ENCODE measurements at places on chromosomes 5 and 9.

DNA sequence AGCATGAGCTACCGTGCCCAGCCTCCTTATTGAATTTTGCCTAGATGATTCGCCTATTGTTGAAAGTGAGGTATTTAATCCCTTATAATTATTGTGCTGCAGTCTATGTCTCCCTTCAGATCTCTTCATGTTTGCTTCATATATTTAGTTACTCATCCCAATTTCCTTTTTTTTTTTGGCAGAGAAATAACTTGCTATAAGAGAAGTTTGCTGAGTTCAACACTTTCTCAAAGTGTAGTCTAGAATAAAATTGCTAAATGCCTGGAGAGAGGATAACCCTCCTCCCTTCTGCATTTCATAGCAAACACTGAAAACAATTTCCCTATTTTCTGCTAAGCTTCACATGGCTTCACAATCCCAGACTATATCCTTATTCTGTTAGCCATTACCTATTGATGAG lies 136.6 kb upstream of the CD180 start:
- DNase-seq: no peak

GRCh38 chr5:154782812-154783592 lies 27.8 kb downstream of the LARP1 start:
- no peak for DNase-seq

GRCh38 chr5:11043881-11044280 lies 282.8 kb upstream of the DAP start:
- DNase-seq: no peak

DNA sequence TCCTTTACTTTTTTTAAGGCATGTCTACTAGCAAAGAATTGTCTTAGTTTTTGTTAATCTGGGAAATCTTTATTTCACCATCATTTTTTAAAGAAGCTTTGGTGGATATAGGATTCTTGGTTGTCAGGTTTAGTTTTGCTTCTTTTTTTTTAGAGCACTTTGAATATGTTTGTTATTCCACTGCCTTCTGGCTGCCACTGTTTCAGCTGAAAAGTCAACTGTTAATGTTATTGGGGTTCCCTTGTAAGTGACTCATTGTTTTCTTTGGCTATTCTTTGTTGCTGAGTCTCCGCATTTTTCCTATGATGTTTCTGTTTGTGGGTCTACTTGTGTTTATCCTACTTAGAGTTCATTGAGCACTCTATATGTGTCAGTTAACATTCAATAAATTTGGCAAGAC lies 44.4 kb downstream of the PHAX start:
- DNase-seq: no peak

DNA sequence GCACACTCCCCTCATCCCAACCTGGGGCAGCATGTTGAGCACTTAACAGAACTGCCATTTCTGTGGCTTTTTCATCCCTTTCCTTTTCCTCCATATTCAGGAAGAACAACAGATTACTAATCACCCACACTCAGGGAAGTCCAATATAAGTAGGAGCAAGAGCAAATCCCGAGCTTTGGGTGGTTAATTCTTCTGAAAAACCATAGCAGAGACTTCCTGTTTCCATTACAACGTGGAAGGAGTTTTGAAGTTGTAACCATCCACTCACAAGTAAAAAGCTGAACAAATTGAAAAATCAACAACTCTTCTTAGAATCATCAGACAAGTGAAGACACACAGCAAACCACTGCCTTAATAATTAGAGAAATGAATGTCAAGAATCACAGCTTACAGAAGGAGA lies 8.2 kb downstream of the CTSL start:
- DNase-seq: no peak

DNA sequence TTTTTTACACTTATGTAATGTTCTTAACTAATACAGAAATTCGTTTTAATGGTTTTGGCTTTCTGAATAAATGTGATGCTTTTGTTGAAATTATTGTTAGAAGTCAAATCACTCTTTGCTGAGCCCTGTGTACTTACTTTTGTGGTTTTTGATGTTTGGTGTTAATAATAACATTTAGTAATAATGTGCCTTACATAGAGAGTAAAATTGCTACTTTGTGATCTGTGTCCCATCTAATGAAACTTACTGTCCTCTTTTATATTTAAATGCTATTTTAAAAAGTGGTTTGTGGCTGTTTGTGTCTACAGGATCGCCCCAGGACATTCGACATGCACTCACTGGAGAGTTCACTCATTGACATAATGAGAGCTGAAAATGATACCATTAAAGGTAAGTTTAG lies 22.1 kb downstream of the CPEB4 start:
- no peak for DNase-seq

- no peak for DNase-seq
Observed at GRCh38 chr9:15531380-15531779, 20.6 kb upstream of the PSIP1 start.

All from NCI-H510A (cell line).